ENCODE measurements at places on chromosomes 5 and 9.
A peak's percentile ranks its signal among the peaks of the same experiment; 100 is the strongest.

DNA sequence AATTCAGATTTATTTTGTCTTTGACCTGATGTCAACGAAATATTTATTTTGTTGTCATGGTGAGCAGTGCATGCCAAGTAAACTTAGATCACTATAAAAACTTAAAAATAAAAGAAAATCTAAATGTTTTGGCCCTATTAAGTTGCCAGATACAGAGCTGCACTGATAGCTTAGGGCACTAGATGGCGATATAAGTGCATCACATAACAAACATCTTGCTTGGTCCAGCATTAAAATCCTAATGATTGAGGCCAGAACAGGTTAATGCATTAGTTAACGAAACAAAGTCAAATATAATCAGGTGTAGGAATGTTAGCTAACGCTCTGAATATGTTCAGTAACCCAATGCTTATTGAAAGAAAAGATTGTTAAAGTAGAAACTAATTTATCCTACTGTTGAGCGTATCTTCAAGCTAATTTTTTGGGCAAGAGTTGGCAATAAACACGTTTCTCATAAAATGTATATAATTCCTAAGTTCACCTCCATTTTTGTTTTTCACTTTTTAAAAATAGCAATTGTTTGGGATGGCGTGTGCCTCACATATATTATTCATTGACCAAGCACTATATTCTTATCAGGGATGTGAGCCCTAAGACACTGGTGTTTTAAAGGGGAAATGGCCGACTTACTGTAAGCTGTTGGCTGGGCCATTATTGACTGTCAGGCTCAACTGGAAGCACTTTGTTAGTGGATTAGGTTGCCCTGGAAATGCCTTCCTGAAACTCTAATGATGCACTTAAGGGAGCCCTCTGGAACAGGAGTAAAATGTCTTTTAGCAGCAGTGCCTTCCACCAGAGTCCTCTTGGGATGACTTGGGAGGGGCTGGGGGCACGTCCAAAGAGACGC, 33.3 kb downstream of the KCTD16 start:
- no peaks in the 10 kb centered on the region for H3K36me3 ChIP-seq
- peak overlapping the region; percentile 67 for H3K4me3 ChIP-seq
- peaks cover 47% of the 10 kb centered on the region for H3K4me1 ChIP-seq

DNA sequence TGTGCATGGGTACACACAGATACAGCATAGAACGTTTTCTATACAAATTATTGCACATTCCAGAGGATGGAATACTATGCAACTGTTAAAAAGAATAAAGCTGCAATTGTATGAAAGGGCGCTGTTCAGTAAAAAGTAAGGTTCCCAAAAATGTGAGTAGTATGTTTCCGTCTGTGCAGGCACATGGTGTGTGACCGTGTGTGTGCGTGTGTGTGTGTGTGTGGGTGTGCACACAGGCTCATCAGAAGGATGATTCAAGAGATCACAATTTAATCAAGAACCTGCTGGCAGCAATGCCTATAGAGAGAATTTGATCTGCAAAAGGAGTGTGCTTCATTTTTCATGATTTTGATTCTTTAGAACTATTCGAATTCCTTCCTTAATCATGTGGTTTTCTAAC, 76.3 kb downstream of the SEMA4D start:
- peaks cover 7% of the 10 kb centered on the region for H3K4me1 ChIP-seq
- H3K4me3 ChIP-seq: no peak overlapping the region
- H3K36me3 ChIP-seq: peaks cover 4% of the 10 kb centered on the region
- H3K27ac ChIP-seq: no peak overlapping the region
- no peak for DNase-seq

DNA sequence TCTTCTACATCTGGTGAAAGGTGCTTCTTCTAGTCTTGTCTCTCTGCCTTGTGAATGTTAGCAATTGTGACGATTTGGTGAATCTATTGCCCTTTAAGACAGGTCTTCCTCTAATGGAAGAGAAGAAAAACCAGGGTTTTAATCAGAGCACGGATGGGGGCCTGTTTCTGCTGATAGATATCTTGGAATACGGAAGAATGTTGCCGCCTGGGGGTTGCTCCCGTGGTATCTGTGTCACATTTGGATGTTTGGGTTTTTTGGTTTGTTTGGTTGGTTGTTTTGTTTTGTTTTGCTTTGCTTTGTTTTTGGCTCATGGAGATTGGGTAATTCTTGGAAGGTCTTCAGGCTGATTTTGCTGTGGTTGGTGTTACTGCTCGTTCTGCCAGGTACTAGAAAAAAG, 9.7 kb upstream of the SLC1A3 start:
- no peak overlapping the region for H3K27ac ChIP-seq
- DNase-seq: no peak
- H3K27me3 ChIP-seq: no peaks in the 10 kb centered on the region

- no peaks in the 10 kb centered on the region for H3K27me3 ChIP-seq
- H3K4me3 ChIP-seq: no peak overlapping the region
- H3K27ac ChIP-seq: no peak overlapping the region
- no peaks in the 10 kb centered on the region for H3K4me1 ChIP-seq
- DNase-seq: no peak
Observed at GRCh38 chr5:234450-234849, 16.3 kb downstream of the SDHA start.

DNA sequence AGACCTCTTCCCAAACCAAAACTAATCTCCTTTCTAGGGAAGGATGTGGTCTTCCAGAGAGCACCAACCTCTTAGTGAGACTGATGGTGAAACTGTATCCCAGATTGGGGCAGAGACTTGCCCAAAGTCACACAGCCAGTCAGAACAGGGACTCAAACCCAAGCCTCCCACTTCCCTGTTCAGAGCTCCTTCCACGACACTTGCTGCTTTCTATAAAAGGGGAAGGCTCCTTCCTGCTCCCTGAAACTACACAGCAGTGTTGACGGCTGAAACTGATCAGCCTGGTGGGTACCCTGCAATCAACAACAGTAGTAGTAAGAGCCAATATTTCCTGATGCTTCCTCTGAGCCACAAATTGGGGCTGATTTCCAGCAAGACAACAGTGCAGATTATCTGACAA, 1.5 kb downstream of the TOR2A start:
- peaks cover 2% of the 10 kb centered on the region for H3K27me3 ChIP-seq
- H3K4me1 ChIP-seq: peaks cover 10% of the 10 kb centered on the region
- DNase-seq: no peak
